EH (cell line): ENCODE measurements at places on chromosomes 12 and 14.
A peak's percentile ranks its signal among the peaks of the same experiment; 100 is the strongest.

DNA sequence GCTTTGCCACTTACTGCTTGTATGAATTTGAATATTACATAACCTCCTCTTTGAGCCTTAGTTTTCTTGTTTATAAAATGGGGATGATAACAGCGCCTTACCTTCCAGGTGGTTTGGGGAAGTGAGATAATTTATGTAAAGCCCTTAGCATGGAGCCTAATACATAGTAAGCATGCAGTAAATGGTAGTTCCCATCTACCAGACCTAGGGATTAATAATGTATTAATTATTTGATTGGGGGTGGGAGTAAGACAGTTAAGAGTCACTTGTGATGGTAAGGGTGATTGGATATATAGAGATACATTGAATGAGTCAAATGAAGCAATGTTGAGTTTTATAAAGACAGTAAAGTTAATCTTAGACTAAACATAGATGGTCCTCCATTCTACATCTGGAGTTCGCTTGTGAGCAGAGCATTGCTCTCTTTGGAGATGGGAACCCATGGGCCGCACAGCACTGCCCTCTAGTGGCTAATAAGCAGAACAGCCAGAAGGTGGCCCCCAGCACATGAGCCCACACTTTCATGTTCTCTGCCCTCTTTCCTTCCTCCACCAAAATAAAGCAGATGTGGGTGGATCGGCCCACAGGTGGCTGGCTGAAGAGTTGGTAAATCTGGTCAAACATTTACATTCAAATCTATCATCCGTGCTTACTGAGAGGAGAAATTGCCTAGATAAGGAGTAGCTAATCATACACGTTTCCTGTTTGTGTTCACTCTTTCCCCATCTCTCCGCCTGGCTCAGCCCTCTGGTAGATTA lies 26.5 kb upstream of the TAMALIN start:
- peak; percentile 78 for DNase-seq

- DNase-seq = no peak
These were observed 147.0 kb upstream of the ARID2 start for GRCh38 chr12:45582536-45582935.

- DNase-seq = no peak
These were observed 92.5 kb downstream of the BBS10 start for GRCh38 chr12:76255692-76256091.

GRCh38 chr12:57242691-57243454 lies 8.1 kb downstream of the STAC3 start:
- DNase-seq = peak; percentile 47

- peak; percentile 58 for DNase-seq
These were observed 123.0 kb upstream of the PZP start for GRCh38 chr12:9331218-9331626.

DNA sequence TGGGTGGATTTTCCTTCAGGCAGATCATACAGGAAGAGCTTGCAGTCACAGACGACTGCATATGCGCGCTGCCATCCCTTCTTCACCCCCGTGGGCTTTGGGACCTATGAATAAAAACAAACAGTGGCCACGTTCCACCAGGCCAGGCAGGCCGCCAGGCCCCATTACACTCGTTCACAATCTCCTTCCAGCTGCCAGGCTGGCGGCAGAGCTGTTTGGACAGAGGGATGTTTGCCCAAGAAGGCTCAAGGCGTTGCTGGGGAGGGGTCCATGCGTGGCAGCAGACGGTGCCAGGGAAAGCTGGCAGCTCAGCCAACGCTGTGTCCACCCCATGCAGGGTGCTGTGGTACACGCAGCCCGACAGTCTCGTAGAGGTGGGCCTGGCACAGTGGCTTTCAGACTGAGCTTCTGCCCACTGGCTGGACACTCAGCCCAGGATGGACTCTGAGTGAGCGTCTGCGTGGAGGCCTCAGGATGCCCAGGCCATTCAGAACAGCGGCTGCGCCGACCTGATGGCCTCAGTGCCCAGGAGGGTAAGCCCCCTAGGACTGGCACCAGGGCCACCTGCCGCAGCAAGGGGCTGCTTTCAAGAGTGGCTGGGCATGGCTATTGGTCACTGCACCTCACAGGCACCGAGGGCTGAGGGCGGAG lies 27.5 kb downstream of the AMN start:
- DNase-seq = peak; percentile 58

GRCh38 chr12:127628645-127629044 lies 638.3 kb upstream of the TMEM132C start:
- peak; percentile 92 for DNase-seq

- DNase-seq = no peak
These were observed 487.1 kb downstream of the NELL2 start for GRCh38 chr12:44389038-44389437.

DNA sequence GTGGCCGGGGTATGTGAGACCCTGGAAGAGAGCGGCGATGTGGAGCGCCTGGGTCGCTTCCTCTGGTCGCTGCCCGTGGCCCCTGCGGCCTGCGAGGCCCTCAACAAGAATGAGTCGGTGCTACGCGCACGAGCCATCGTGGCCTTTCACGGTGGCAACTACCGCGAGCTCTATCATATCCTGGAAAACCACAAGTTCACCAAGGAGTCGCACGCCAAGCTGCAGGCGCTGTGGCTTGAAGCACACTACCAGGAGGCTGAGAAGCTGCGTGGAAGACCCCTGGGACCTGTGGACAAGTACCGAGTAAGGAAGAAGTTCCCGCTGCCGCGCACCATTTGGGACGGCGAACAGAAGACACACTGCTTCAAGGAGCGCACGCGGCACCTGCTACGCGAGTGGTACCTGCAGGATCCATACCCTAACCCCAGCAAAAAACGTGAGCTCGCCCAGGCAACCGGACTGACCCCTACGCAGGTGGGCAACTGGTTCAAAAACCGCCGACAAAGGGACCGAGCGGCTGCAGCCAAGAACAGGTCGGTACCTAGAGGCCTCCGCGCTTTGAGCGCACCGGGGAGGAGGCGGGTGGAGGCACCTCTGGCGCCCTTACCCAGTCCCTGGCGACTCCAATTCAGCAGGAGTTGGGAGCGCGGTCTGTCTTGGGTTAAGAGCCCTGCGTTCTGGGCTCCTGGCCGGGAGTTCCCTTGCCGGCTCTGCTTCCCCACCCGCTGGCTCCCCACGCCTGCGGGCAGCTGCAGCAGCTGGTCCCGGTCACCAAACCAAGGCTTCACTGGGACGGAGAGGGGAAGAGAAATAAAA lies 700 bp downstream of the SIX6 start:
- DNase-seq = no peak

DNA sequence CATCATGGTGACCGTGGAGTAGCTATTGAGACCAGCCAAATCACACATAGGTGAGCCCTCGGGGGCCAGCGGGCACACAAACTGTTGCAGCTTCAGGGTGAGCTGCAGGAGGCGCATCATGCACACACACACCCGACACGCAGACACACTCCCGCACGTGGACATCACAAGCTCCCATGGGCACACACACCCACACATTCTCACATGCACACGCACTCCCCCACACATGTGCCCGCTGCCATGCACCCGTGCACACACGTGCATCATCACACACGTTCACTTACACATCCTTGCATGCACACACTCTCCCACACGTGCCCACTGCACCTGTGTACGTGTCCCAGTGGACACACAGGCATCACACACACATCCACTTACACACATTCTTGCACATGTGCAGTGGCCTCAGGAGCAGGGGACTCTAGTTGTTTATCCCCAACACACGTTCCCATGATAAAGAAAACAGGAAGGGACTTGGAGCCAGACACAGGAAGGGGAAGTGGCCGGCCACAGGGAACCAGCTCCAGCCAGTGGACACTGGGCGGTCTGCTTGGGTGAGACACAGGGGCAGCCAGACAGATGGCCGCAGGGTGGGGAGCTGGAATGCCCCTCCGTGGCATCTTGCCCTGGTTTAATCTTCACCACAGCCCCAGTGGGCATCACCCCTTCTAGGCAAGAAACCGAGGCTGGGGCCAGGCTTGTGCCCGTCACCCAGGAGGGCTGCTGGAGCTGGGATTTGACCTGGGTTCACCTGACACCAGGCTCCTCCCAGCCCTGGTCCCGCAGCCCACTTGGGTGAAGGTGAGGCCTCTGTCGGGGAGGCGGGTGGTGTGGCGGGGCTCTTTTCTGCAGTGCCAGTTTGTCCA lies 49.7 kb downstream of the CYP46A1 start:
- no peak for DNase-seq

DNA sequence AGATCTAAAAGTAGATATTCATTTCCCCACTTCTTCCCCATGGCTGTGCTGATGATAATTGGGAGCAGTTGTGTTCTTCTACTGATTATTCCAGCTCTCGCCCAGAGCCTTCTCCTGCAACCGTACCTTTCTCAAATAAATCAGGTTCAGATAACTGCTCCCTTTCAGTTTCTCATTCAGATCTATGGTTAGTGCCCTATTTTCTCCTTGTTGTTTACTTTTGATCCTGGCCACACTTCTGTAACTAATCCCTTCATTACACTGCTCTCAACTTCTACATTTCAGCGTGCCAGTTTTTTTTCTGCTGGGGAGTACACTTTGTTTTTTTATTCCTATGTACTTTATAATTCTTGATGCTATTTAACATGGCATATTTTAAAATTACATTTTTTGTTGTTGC lies 2.8 kb upstream of the STRAP start:
- DNase-seq = no peak

DNA sequence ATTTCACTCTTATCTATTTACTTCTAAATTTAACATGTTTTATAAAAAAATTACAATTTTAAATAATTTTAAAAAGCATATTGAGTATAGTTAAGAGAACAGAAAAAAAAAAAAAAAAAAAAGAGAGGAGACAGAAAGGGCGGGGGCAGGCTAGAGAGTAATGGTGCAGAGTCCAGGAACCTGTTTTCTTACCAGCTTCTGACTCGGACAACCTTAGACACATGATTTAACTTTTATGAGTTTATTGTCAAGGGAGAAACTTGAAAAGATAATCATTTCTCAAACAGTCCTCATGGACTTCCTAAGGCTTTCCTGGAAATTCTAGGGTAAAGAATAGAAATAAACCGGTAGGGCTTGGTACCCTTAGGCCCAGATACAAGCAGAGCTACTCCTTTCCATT lies 84.3 kb downstream of the RPS6KA5 start:
- DNase-seq = no peak

DNA sequence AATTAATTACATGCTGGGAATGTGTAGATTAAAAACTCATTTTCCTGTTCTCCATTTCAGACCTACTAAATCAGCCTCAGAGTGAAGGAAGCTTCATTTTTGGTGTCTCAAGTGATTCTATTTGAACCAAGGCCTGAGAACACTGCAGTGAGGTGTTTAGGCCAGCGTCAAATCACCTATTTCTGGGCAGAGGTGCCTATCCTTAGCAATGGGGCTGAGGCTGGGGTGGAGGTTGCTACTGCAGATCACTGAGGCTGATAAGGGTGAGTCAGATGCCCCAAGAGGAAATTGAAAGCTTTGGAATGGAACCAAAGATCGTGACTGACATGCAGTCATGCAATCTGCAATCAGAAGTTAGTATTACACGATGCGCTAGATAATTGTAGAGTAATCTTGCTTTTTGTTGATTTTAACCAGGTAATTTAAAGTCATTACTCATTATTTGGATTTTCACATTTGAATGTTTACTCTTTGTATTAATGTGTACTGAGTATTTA lies 4.4 kb downstream of the TXNRD1 start:
- DNase-seq = peak; percentile 96

DNA sequence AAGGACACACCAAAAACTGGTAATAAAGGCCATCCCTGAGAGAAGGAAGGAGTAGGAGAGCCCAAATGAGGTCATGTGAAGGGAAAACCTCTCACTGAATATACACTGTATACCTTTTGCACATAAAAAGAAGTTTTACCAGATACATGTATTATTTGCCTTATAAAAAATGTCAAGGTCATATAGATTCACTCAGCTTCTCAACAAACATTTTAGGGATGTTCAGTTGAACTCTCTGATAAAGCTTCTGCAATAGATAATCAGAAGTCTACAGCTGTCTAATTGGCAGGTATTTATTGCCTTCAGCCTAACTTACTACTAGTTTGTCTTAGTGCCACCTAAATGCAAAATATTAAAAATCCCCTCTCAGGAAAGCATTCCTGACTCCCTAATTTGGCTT lies 8.7 kb downstream of the SLC11A2 start:
- no peak for DNase-seq

- no peak for DNase-seq
These were observed 10.6 kb downstream of the TMEM120B start for GRCh38 chr12:121723200-121723599.

GRCh38 chr12:6962285-6963015 lies 8.0 kb downstream of the PHB2 start:
- DNase-seq = no peak

- no peak for DNase-seq
These were observed 20.6 kb downstream of the OR6S1 start for GRCh38 chr14:20620798-20621478.

DNA sequence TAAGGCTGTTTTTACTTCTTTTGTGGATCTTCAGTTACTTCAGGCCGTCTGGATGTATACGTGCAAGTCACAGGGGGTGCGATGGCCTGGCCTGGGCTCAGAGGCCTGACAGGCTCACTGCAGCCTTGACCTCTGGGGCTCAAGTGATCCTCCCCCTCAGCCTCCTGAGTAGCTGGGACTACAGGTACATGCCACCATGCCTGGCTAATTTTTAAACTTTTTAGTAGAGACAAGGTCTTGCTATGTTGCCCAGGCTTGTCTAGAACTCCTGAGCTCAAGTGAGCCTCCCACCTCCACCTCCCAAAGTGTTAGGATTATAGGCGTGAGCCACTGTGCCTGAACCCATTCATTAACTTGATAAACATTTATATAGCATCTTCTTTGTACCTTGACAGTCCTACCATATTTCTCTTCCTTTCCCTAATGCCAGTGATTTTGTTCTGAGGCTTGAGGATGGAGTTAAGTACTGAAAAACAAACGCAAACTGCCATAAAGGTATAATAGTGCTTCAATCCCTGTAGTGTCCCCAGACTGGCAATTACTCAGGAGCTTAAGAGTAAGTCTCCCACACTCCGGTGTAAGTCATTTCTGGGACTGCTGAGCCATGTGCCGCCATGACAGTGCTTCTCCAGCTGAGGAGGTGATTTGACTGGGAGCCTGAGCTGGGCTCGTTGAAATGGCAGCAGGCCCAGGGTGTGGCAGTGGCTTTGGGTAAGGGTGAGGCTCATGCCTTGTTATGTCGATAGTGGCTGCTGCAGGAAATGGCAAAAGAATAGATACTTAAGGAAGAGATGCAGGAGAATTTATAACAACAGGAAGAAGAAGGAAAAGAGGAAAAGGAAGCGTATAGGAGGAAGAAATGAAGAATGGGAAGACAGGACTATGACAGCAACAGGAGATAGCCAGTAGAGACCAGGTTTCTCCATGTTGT lies 43.7 kb upstream of the HECTD1 start:
- no peak for DNase-seq

GRCh38 chr14:76591266-76591665 lies 170.0 kb upstream of the VASH1 start:
- no peak for DNase-seq

GRCh38 chr14:58695514-58695913 lies 57.8 kb downstream of the DACT1 start:
- no peak for DNase-seq

- DNase-seq = no peak
These were observed 131.0 kb upstream of the SRRM4 start for GRCh38 chr12:118850244-118850825.

DNA sequence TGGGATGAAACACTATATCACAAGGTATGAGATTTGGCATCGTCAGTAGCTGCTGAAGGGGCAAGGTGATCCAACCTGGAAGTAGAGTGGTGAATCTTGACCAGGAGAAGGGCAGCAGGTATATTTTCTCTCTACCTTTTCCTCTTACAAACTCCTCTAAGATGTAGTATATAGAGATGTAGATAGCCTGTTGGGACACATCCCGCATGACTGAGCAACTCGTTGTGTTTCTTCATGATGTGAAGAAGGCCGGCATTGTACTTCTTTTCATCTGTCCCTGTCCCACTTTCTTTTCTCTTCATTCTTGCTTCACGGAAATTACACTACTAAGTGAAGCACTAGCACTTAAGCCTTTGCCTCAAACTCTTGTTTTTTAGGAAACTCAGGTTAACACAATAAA lies 7.3 kb upstream of the CFAP54 start:
- no peak for DNase-seq
